Activated gamma-delta T cell treated with Interleukin-2 at 50 U/mL for 16 hours (primary cell): ENCODE measurements at places on chromosomes 3 and 15.

- DNase-seq, result no peak
These were observed 192.3 kb downstream of the ATP8B4 start for GRCh38 chr15:49926740-49927139.

- DNase-seq, result no peak
These were observed 83.1 kb upstream of the OCA2 start for GRCh38 chr15:28182216-28182615.

- no peak for DNase-seq
These were observed 62.7 kb downstream of the NECTIN3 start for GRCh38 chr3:111134302-111134701.

DNA sequence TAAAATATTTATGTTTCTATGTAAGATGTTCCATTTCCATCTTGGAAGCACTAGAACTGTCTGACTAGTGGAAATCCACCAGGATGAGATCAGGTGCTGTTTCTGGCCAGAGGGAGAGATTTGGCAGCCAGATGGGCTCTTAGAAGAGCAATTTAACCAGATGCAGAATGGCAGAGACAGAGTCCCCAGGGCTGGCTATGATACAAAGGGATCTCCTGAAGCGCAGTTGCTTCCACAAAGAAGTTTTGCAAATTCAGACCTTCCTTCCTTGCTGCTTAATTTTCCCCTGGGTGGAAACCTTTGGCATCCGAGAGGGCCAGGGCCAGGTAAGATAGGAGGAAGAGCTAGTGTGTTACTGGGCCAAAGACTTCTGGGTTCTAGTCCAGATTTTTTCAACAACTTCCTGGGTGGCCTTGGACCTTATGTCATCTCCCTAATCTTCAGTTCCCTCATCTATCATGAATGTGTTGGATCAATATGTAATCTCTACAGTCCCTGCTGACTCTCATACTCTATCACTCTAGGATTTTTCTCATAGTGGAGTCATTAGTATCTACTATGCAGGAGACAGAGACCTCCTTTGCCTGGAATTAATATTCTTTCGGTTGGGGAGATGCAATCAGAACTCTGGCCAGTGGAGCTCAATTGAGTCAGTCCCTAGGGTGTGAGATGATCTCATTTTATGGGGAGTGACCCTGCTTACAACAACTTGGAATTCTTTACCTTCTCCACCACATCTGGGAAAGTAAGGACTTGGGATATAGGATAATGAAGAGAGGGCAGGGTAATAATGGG lies 41.1 kb upstream of the NDUFB4 start:
- DNase-seq, result no peak

DNA sequence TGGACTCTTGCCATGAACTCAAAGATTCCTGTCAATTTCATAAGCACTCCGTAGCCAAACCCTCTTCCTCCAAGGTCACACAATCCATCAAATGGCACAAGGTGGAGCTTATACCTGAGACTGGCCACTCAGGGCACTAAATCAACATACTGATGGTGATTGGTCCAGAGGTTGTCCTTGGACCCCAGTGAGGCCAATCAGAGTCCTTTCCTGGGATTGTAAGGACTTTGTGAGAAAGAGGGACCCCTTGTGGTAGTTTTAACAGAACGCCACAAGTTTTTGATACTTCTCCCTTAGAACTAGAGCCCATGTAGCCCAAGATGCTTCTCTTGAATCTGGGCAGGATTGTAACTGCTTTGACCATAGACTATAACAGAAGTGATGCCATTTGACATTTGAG lies 44.4 kb upstream of the LARS2 start:
- DNase-seq, result no peak

DNA sequence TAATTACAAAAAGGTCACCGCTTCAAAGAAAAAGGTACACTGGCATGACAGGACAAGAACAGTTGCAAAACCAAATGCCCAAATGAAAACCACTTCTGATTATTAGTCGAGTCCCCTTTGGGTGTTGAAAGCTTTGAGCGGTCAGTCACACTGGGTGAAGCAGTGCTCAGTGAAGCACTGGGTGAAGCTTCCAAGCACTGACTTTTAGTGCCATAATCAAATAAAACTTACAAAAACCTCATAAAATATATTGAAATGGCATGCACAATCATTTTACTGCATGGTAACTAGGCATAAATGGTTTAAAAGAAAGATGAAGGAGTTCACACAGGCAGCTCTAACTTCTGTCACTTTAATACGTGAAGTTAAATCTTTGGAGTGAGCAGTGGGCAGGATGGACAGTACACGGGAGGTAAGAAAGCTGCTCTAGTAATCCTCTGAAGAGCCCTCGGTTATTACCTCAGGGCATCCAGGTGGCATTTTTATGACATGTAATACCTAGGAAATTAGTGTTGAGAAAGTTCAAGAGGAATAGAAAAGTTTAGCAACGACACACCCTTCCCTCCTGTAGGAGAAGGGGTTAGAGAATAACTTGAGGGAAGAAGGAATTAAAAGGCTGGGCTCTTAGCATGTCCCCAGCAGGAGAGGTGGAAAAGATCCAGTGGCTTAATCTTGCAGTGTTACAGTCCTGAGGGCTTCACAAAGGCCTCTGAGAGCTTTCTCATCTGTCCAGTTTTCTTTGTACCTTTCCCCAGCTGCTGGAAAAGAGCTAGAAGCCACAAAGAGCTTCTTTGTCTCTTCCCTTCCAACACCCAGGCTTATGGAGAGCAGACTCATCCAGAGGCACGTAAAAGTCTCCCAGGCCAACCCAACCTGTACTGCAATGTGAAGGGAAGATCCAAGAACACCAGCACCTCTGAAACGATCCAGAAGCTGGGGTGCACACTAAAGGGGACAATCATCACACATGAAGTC lies 64.9 kb upstream of the MYO5C start:
- DNase-seq, result no peak

- no peak for DNase-seq
These were observed 23.9 kb downstream of the PLXNB1 start for GRCh38 chr3:48405971-48406370.

- DNase-seq, result no peak
These were observed 30.8 kb downstream of the BOC start for GRCh38 chr3:113242096-113242581.

- no peak for DNase-seq
These were observed 11.8 kb upstream of the CXCR6 start for GRCh38 chr3:45931496-45931895.

GRCh38 chr3:12741209-12741608 lies 17.9 kb downstream of the TMEM40 start:
- DNase-seq, result no peak

GRCh38 chr15:58201516-58201915 lies 63.3 kb downstream of the AQP9 start:
- no peak for DNase-seq
